ENCODE measurements at places on chromosomes 1 and 21.
A peak's percentile ranks its signal among the peaks of the same experiment; 100 is the strongest.

GRCh38 chr1:62038594-62039284 lies 155.9 kb upstream of the L1TD1 start:
- DNase-seq: no peak

DNA sequence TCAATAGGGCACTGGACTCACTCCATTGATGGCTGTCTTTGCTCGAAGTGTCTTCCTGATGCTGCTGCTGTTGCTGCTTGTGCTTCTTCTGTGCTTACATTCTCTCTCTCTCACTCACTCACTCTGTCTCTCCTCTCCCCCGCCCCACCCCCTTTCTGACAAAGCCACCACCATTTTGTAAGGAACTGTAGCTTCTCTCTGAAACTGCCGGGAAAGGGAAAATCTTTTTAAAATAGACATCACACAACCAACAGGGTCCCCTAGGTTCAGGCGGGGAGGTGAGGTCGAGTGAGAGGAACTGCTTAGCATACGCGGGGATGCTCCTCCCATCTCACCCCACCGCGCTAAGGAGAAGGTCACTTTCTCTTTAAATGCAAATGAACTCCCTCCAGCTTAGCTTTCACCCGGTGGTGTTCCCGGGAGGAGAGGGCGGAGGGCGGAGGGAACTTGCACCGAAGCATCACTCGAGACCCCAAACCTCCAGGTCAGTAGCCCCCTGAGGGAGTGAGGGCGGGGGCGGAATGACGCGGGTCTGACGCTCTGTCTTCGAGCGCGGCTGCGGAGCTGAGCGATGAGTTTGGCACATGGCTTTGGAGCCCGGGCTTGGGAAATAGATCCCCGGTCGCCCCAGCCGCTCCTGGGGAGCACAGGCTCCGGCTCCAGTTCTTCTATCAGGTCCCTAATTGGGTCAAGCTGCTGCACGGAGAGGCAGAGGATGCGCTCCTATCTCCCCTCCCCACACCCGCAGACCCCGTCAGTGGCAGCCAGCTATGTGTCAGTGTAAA lies at the start of gene CCDC28B:
Gene CCDC28B (plus strand): TSS at position 370 of the 785 bp plus-strand sequence. CDS start 1,341 bp downstream, outside the sequence.
- peak; percentile 64 for DNase-seq

- no peak for DNase-seq
Measured at GRCh38 chr21:35770101-35770945, 290.0 kb downstream of the SETD4 start.

DNA sequence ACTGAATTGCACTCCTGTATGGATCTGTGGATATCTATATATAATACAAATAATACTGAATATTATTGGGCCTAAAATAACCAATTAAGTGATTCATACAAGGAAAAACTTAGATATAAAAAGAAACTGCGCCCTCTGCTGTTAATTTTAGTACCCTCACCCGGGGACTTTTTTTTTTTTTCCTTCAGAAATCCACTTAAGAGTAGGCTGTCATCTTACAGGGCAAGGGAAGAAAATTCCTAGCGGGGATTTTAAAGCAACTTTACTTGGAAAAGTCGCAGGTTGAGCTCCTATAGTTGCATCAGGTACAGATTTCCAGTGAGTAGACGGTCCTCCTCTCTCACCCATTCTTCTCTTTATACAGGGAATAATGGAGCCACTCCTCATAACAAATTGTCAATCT lies 1.3 kb downstream of the NTNG1 start:
- DNase-seq: peak; percentile 54

DNA sequence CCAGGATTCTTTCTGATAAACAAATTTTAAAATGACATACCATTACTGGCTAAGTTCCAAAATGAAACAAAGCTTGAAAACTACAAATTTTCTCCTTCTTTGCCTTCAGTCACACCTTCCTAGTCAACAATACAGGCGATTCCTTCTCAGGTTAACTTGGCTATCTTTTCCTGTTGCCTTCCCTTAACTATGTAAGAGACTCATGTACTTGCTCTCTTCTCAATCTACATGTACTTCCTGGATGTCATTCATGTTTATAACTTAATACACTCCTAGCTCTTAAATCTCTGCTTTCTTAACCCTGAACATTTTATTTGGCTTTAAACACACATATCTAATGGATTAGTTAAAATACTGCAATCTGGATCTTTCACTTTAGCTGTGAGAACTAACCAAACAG lies 97.0 kb downstream of the COQ8A start:
- no peak for DNase-seq

All from NCI-H1105 (cell line).